ENCODE measurements at places on chromosomes 3 and 15.

GRCh38 chr3:148759430-148759829 lies 61.7 kb downstream of the AGTR1 start:
- H3K27ac ChIP-seq, result no peak overlapping the region
- H3K4me1 ChIP-seq, result no peaks in the 10 kb centered on the region
- H3K36me3 ChIP-seq, result no peaks in the 10 kb centered on the region
- no peak for DNase-seq
- no peak overlapping the region for H3K4me3 ChIP-seq
- H3K27me3 ChIP-seq, result no peaks in the 10 kb centered on the region

GRCh38 chr3:49805897-49806701 lies 3.0 kb downstream of the INKA1 start:
- H3K36me3 ChIP-seq, result peaks cover 3% of the 10 kb centered on the region
- DNase-seq, result no peak
- H3K4me1 ChIP-seq, result peaks cover 28% of the 10 kb centered on the region
- H3K4me3 ChIP-seq, result no peak overlapping the region

DNA sequence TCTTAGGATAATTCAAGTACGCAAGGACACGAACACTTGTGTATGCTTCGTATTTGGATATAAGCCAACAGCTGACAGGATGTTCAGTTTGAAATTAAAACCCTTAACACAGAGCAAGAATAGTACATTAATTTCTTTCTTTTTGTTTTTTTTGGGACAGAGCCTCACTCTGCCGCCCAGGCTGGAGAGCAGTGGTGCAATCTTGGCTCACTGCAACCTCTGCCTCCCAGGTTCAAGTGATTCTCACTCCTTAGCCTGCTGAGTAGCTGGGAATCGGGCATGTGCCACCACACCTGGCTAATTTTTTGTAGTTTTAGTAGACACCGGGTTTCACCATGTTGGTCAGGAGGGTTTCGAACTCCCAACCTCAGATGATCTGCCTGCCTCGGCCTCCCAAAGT lies 32.4 kb downstream of the TOMM70 start:
- no peak for DNase-seq
- H3K27me3 ChIP-seq, result no peaks in the 10 kb centered on the region
- no peak overlapping the region for H3K4me3 ChIP-seq
- H3K4me1 ChIP-seq, result no peaks in the 10 kb centered on the region

DNA sequence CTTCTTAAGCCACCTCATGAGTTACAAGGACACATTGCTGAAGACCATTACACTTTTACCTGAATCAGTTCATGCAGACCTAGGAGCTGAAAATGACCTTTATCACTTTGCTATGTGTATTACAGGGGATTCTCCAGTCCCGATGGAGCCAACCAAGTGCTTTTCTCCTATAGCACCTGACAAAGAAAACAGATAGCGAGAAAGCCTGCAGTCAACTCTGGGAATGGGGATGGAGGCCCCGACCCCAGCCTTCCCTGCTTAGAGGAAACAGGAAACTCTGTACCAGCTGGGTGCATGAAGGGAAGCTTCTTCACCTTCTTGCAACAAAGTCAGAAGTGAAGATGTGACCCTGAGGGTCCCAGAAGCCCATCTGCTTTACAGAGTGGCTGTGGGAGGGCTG lies 168.3 kb upstream of the SEMA6D start:
- no peak overlapping the region for H3K27ac ChIP-seq
- H3K4me1 ChIP-seq, result no peaks in the 10 kb centered on the region
- H3K4me3 ChIP-seq, result no peak overlapping the region
- H3K27me3 ChIP-seq, result no peaks in the 10 kb centered on the region
- no peaks in the 10 kb centered on the region for H3K36me3 ChIP-seq

DNA sequence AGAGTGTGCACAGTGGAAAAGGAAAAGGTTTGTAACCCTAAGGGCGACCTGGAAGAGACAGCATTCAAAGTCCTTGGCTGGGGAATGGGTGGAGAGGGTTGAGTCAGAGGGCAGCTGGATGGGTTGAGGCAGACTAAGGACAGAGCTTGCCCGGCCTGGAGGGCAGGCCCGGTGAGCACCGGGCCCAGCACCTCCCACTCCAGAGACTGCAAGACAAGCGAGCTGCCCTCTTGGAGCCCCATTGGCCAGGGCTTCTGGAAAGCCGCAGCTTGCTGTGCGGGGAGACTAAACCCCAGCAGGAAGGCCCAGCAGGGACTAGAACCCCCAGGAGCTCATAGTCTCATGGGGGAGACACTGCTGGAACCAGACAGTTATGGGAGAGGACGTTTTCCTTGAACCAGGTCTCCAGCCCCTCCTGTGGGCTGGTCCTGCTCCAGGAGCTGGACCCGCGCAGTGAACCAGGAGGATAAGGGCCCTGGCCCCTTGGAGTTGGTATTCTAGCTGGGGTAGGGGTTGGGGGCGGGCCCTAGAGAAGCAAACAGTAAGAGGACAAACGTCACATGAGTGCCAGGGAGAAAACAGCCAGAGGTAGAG lies 59.1 kb downstream of the RGMA start:
- H3K27ac ChIP-seq, result peak overlapping the region; percentile 79
- no peak for DNase-seq
- H3K4me1 ChIP-seq, result peaks cover 37% of the 10 kb centered on the region
- no peak overlapping the region for H3K4me3 ChIP-seq

- H3K4me1 ChIP-seq, result peaks cover 10% of the 10 kb centered on the region
- peak overlapping the region; percentile 41 for H3K4me3 ChIP-seq
- peaks cover 3% of the 10 kb centered on the region for H3K36me3 ChIP-seq
- H3K27ac ChIP-seq, result no peak overlapping the region
- no peak for DNase-seq
Measured at GRCh38 chr3:142947799-142948575, 15.5 kb downstream of the PAQR9 start.

GRCh38 chr3:165635791-165636683 lies 201.2 kb downstream of the BCHE start:
- no peak for DNase-seq
- no peak overlapping the region for H3K4me3 ChIP-seq
- H3K4me1 ChIP-seq, result no peaks in the 10 kb centered on the region
- H3K27ac ChIP-seq, result no peak overlapping the region
- H3K27me3 ChIP-seq, result no peaks in the 10 kb centered on the region
- no peaks in the 10 kb centered on the region for H3K36me3 ChIP-seq

DNA sequence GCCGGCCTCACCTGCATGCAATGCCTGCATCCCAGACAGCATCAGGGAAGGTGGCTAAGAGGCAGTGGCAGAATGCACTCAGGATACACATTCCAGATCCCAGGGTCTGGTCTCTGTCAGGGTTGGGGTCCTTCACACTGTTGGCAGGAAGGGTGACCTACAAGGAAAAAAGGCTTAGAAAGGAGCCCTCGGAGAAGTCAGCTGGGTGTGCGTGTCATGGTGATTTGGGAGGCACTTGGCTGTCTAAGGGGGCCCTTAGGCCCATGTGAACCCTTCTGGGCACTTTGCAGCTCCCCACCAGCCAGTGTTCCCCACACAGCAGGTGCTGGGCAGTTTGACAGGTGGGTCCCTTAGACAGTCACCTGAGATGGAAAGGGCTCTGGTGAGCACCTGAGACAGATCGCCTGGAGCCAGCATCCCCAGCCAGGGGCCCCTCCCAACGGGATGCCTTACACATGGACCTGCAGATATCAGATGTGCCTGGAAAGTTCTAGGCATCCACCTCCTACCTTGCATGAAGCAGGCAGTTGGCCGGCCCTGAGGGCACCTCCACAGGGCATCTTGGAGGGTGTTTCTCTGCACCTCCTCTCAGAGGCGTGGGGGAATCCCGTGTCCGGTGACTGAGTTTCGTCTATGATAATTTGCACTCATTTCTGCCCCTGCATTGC lies 131.6 kb downstream of the LRRK1 start:
- H3K4me1 ChIP-seq, result no peaks in the 10 kb centered on the region
- no peak for DNase-seq
- H3K36me3 ChIP-seq, result peaks cover 2% of the 10 kb centered on the region
- no peak overlapping the region for H3K27ac ChIP-seq
- H3K27me3 ChIP-seq, result peaks cover 31% of the 10 kb centered on the region

GRCh38 chr15:70417535-70417934 lies 319.8 kb upstream of the TLE3 start:
- peaks cover 63% of the 10 kb centered on the region for H3K27me3 ChIP-seq
- H3K4me3 ChIP-seq, result no peak overlapping the region
- no peak for DNase-seq
- H3K4me1 ChIP-seq, result peaks cover 3% of the 10 kb centered on the region

GRCh38 chr3:177300039-177300833 lies 103.0 kb upstream of the TBL1XR1 start:
- DNase-seq, result no peak
- no peaks in the 10 kb centered on the region for H3K27me3 ChIP-seq
- H3K4me3 ChIP-seq, result no peak overlapping the region
- no peaks in the 10 kb centered on the region for H3K4me1 ChIP-seq
- no peaks in the 10 kb centered on the region for H3K36me3 ChIP-seq

- H3K4me3 ChIP-seq, result no peak overlapping the region
- H3K36me3 ChIP-seq, result peaks cover 46% of the 10 kb centered on the region
- peaks cover 52% of the 10 kb centered on the region for H3K4me1 ChIP-seq
- H3K27me3 ChIP-seq, result no peaks in the 10 kb centered on the region
Measured at GRCh38 chr3:186990878-186991308, 60.6 kb downstream of the ST6GAL1 start.

- peaks cover 13% of the 10 kb centered on the region for H3K36me3 ChIP-seq
- H3K4me1 ChIP-seq, result no peaks in the 10 kb centered on the region
- no peak overlapping the region for H3K27ac ChIP-seq
Measured at GRCh38 chr15:94467034-94467433, 235.7 kb downstream of the MCTP2 start.

DNA sequence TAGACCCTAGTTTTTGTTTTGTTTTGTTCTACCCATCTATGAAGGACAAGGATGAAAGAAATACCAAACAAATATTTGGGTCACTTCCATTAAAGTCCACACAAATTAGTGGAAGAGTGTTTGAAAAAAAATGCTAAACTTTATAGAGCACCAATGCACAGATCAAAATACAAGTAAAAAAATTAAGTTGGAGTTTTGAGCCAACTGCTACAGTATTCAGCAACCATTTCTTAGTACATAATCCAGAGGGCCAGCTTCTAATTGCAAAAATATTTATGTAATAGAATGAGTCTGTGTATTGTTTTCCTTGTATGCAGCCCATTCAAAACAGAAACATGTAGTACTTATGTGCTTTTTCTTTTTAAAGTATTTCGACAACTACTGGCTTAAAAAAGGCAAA lies 121.1 kb downstream of the CBLB start:
- H3K4me1 ChIP-seq, result peaks cover 62% of the 10 kb centered on the region
- H3K4me3 ChIP-seq, result peak overlapping the region; percentile 59
- DNase-seq, result no peak
- no peaks in the 10 kb centered on the region for H3K27me3 ChIP-seq
- H3K36me3 ChIP-seq, result peaks cover 18% of the 10 kb centered on the region

DNA sequence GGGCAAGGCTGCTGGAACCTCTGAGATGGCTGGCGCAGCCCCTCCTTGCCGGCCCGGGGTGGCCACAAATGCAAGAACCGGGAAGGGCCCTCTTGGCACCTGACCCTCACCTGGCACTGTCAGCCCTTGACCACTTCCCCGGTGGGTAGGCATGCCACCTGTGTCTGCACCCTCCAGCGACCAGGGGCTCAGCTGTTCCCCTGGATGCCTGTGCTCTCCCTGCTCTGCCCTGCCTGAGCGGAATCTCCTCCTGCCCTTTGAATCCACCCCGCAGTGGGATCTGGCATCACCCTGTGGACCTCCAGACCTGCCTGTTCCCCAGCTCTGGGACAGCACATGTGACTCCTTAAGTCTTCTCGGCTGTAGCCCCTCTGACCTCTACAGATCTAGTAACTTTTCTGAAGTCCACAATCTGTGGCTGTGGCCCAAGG lies 26.1 kb upstream of the FGD5 start:
- H3K27me3 ChIP-seq, result peaks cover 37% of the 10 kb centered on the region
- no peak overlapping the region for H3K4me3 ChIP-seq
- DNase-seq, result no peak
- no peaks in the 10 kb centered on the region for H3K4me1 ChIP-seq

GRCh38 chr3:183394150-183394549 lies 34.3 kb downstream of the MCF2L2 start:
- no peaks in the 10 kb centered on the region for H3K27me3 ChIP-seq
- no peak overlapping the region for H3K4me3 ChIP-seq
- no peak overlapping the region for H3K27ac ChIP-seq
- H3K4me1 ChIP-seq, result no peaks in the 10 kb centered on the region
- no peaks in the 10 kb centered on the region for H3K36me3 ChIP-seq

DNA sequence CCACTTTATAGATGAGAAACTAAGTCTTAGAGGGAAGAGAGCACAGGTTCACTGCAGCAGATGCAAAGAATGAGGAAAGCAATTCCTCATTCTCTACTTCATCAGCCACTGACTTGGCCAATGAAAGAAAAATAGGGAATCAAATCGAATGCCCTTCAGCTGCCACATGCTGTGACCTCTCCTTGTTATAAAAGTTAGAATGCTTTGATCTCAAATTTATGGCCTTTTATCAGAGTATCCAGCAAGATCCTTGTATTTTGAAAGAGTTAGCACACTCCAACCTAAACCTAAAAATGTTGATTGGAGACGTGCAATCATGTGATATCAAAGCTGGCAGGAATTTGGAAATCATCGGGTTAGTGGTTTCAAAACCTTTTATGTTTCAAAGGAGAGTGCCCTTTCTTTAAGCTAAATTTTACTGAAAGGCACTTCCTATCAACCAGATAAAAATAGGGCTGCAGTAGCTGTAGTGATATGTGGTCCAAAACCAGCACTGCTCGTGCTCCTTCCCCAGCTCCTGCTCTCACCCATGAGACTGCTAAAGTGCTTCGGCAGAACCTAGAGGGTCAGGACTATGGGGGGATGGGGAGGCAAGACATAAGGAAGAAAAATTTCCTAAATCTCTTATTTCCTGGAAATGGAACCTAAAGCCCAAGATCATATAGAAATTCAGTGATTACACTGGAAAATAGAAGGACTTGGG lies 617.0 kb downstream of the PYDC2 start:
- H3K36me3 ChIP-seq, result no peaks in the 10 kb centered on the region
- DNase-seq, result no peak
- H3K4me1 ChIP-seq, result no peaks in the 10 kb centered on the region
- H3K27me3 ChIP-seq, result no peaks in the 10 kb centered on the region
- H3K4me3 ChIP-seq, result no peak overlapping the region
- no peak overlapping the region for H3K27ac ChIP-seq

DNA sequence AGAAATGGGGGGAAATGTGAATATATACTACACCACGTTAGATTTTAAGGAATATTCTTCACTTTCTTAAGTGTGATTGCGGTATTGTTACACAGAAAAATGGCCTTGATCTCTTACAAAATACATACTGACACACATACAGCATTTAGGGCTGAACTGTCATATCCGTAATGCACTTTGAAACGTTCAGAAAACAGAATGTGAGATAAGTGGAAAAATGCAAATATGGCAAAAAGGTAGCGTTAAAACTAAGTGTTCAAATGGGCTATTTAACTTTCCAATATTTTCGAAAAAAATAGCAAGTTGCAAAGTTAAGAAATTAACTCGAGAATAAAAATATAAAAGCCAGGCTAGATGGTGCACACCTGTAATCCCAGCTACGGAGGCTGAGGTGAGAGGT lies 1.8 kb downstream of the ZNF280D start:
- no peak for DNase-seq
- no peaks in the 10 kb centered on the region for H3K27me3 ChIP-seq
- H3K27ac ChIP-seq, result peak overlapping the region; percentile 96

- no peaks in the 10 kb centered on the region for H3K27me3 ChIP-seq
- no peak overlapping the region for H3K4me3 ChIP-seq
- DNase-seq, result no peak
Measured at GRCh38 chr3:46321461-46322104, 32.3 kb upstream of the CCR2 start.

- H3K27ac ChIP-seq, result no peak overlapping the region
- no peak overlapping the region for H3K4me3 ChIP-seq
- H3K27me3 ChIP-seq, result peaks cover 10% of the 10 kb centered on the region
- DNase-seq, result no peak
- no peaks in the 10 kb centered on the region for H3K4me1 ChIP-seq
Measured at GRCh38 chr15:58401991-58402649, 29.7 kb upstream of the LIPC start.

- H3K4me1 ChIP-seq, result no peaks in the 10 kb centered on the region
- H3K4me3 ChIP-seq, result no peak overlapping the region
- peaks cover 3% of the 10 kb centered on the region for H3K36me3 ChIP-seq
- peaks cover 6% of the 10 kb centered on the region for H3K27me3 ChIP-seq
Measured at GRCh38 chr3:154244644-154245043, 79.6 kb downstream of the DHX36 start.
